Natural killer cell (primary cell): ENCODE measurements at places on chromosomes 7 and 10. TPM values are rescaled to one million over a fixed set of nuclear protein-coding genes. Genes with fewer than 3 reads are reported as not detected.
A peak's percentile ranks its signal among the peaks of the same experiment; 100 is the strongest.

DNA sequence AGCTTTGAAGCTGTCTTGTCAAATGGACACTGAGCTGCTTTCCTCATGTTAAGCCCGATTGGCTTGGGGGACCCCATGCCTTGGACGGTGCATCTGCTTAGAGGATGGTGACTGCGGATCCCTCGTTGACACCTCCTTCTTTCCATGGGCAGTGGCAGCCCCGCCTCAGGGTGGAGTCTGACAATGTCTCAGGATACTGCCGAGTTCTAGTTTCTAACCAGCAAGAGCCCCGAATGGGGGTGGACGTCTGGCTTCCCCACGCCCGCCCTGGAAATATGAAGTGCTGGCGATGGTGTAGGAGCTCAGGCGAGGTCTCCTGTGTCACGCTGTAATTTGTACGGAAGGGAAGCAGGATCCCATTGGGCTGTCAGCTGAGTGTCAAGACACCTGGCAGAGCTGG is 106.2 kb upstream of the CTBP2 start:
- H3K36me3 ChIP-seq: no peaks in the 10 kb centered on the region
- no peak overlapping the region for H3K27ac ChIP-seq
- no peak for DNase-seq

- H3K4me1 ChIP-seq: no peaks in the 10 kb centered on the region
- peaks cover 3% of the 10 kb centered on the region for H3K27me3 ChIP-seq
- DNase-seq: no peak
- H3K4me3 ChIP-seq: no peak overlapping the region
These were observed 47.6 kb downstream of the BPGM start for GRCh38 chr7:134694299-134694698.

GRCh38 chr10:30999070-30999712 is 32.5 kb downstream of the ZNF438 start:
- peak overlapping the region; percentile 66 for H3K27ac ChIP-seq
- peaks cover 5% of the 10 kb centered on the region for H3K4me1 ChIP-seq
- no peaks in the 10 kb centered on the region for H3K27me3 ChIP-seq

DNA sequence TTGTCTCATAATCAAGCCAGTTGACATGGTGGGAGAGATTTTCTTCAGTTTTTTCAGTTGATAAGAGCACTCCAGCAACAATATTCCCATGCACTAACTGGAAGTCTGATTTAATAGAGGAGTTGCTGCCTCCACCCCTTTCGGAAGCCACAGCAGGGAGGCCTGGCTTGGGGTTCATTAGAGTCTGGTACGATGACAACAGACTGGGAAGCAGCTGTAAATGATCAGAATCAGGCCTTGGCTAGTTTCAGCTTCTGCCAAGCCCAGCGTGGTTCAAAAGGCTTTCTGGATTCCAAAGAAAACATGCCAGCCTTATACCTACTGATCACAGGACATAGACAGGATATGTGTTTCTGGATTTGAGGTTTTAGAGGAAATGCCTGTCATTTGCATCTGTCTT is 274.0 kb downstream of the CSTF2T start:
- H3K4me3 ChIP-seq: no peak overlapping the region
- no peak for DNase-seq
- H3K4me1 ChIP-seq: no peaks in the 10 kb centered on the region
- H3K27ac ChIP-seq: no peak overlapping the region
- no peaks in the 10 kb centered on the region for H3K27me3 ChIP-seq

GRCh38 chr7:121109145-121109544 is 120.6 kb downstream of the CPED1 start:
- no peak overlapping the region for H3K27ac ChIP-seq
- H3K36me3 ChIP-seq: no peaks in the 10 kb centered on the region
- peaks cover 2% of the 10 kb centered on the region for H3K27me3 ChIP-seq
- no peaks in the 10 kb centered on the region for H3K4me1 ChIP-seq

The SHTN1 gene
- 1.4 TPM for total RNA-seq

The MPLKIP gene
- total RNA-seq: 17.1 TPM
